Left renal pelvis (tissue), 4 donors: ENCODE measurements at places on chromosomes 16 and 17. TPM values are rescaled to one million over a fixed set of nuclear protein-coding genes. Genes with fewer than 3 reads are reported as not detected.
A peak's percentile ranks its signal among the peaks of the same experiment; 100 is the strongest.

- no peak for DNase-seq
Measured at GRCh38 chr17:76236603-76237002, 3.7 kb downstream of the RNF157 start.

SLC43A2 gene
- polyA plus RNA-seq = 28.4 TPM

TLCD1 gene
- 14.0 TPM for polyA plus RNA-seq

DNA sequence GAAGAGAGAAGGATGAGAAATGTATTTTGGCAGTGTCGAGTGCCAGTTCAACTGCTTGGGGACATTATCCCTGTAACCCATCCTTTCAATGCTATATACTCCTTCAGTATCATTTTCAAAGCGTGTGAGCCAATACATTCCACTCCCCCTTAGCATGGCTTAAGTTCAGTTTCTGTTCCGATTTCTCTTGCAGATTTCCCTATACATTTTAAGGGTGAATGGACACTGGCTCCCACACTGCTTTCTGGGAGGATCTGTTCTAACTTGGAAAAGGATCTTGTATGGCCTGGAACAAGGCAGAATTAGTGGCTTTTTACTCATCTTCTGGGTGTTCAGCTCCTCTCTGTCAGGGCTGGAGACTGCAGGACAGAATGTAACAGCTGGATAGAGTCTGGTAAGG lies 333.8 kb downstream of the HAPSTR1 start:
- DNase-seq = no peak

PGP gene
- 19.3 TPM for polyA plus RNA-seq

- no peak for DNase-seq
Measured at GRCh38 chr16:58670177-58670576, 14.4 kb downstream of the SLC38A7 start.

DNA sequence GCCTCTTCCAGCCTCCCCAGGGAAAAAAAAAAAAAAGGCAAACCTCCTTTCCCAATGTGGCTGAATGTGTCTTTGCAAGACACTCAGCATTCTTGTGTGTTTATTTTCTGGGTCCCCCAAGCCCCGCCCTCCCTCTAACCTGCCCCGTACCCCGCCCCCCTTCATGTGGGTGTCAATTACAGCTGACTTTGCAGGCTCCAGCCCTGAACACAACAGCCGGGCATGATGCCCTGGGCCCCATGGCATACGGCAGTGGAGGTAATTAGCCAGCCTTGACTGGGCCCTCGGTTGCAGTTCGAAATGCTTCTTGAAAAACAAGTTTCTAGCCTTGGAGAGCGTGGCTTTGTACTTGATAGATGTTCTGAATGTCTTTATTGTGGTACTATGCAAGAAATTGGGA lies 354.7 kb upstream of the RBFOX1 start:
- no peak for DNase-seq

NPIPB4 gene
- polyA plus RNA-seq = 43.4 TPM

- DNase-seq = no peak
Measured at GRCh38 chr16:5393070-5393469, 295.5 kb upstream of the EEF2KMT start.

- no peak for DNase-seq
Measured at GRCh38 chr17:78023042-78023441, 64.5 kb downstream of the TNRC6C start.

GRCh38 chr16:10078541-10078949 lies 103.7 kb downstream of the GRIN2A start:
- no peak for DNase-seq

- no peak for DNase-seq
Measured at GRCh38 chr17:40112718-40113109, 9.1 kb upstream of the MSL1 start.

- no peak for DNase-seq
Measured at GRCh38 chr17:45060382-45060796, 728 bp upstream of the NMT1 start.

AOC3 gene
- 7.3 TPM for polyA plus RNA-seq

- no peak for DNase-seq
Measured at GRCh38 chr16:48622456-48623303, 12.7 kb upstream of the N4BP1 start.

- no peak for DNase-seq
Measured at GRCh38 chr17:66753126-66753920, 81.6 kb upstream of the CACNG5 start.

GRCh38 chr17:13462146-13462545 lies 139.6 kb downstream of the HS3ST3A1 start:
- DNase-seq = no peak

ADCY9 gene
- 8.0 TPM for polyA plus RNA-seq

DNA sequence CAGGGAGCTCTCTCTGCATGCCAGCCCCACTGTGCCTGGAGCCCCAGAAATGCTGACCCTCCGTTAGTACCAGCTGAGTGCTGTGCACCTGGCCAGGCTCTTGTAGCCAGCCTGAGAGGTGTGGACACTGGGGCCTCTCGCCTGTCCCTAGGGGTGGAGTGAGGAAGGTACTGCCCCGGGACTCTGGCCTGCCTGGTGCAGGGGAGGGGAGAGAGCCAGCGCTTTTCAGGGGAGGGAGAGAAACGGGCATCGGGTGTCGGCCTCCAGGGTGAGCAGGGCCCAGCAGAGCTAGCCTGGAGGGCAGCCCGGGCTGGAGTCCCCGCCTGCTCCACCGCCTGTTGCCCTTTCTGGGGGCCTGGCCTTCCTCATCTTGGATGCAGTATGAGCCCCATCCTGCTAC lies 13.1 kb downstream of the MAP2K3 start:
- DNase-seq = no peak

SOX15 gene
- polyA plus RNA-seq = 2.5 TPM

RRAD gene
- polyA plus RNA-seq = 1.2 TPM

GRCh38 chr17:18208092-18208491 lies 17.3 kb upstream of the LLGL1 start:
- DNase-seq = no peak

CRHR1 gene
- polyA plus RNA-seq = 0.17 TPM

DNA sequence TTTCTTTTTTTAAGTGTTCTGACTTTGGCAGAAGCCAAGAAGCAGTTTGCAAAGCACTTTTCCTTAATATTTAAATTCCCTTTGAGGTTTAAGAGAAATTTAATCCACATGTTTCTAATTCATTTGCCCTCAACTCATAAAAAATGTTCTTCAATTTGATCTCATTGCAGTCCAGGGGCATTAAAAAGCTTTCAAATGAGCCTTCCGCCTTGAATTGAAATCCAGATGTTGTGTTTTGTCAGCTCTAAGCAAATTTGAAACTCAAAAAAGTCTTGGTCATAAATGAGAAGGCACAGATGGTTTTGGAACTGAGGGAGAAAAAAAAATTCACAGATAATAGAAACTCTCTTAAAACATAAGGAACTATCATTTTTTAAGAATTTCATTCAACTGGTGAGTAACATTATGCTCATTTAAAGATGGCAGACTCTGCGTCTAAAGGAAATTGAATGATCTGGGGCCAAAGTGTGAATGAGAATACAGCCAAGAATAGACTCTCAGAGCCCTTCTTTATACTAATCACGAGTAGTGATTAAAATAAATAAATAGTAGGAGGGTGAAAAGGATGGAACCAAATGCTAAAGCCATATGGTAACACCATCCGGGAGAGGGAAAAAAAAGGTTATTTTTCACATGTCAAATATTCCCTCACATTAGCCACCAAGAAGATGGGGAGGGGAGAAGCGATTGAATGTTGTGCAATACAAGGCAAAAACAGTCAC lies 1304.7 kb downstream of the CDH8 start:
- DNase-seq = no peak

DNA sequence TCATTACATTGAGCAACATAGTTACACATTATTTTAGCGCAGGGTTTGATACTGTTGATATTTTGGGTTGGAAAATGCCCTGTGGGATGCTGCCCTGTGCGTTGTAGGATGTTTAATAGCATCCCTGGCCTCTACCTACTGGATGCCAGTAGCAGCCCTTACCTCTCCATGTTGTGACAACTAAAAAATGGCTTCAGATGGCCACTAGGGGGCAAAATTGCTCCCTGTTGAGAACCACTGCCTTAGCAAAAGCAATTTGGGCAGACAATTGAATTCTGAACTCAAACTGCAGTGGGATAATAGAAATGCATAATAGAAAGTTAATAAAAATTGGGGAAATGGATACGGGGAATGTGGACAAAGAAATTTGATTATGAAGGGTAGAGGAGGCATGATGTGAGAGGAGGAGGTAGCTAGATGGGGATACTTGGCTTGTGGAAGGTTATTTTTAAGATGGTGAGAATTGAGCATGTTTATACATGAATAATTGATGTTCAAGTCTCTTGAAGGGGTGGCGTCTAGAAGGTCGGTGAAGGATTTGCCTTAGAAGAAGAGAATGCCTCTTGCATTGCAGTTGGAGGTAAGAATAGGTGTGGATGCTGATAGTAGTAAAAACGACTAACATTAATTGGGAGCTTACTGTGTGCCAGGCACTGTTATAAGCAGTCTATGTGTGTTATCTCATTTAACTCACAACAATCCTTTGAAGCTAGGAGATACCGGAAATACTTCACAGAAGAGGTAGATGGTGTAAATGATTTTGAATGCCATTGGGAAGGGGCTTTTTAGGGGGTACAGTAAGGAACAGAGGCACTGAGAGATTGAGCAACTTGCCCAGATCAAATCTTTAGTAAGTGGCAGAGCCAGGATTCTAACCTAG lies 19.0 kb downstream of the HEATR9 start:
- DNase-seq = peak; percentile 21

DNA sequence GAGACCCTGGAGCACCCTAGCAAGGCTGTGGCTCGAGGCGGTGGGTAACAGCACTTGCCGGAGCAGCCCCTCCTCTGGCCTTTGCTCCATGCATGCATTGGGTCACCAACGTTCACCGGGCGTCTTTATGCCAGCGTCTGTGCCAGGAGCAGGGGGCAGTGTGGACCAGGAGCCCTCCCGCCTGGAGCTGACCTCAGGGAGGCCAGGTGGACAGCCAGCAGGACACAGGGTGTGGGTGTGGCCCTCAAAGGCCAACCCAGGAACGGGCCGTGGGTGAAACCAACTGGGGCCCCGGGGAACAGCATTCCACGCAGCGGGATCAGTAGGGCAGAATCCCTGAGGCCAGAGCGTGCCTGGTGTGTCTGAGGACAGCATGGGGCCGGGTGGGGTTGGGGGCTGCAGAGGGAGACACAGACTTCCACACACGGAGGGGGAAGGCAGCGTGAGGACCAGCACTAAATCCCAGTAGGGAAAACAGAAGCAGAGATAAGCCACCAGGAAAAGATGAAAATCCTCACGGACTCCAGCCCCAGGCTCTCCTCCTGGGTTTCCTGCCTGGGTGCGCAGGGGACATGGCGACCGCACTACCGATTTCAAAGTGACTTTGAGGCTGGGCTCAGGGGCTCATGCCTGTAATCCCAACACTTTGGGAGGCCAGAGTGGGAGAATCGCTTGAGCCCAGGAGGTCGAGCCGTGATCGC lies 2.9 kb upstream of the CD7 start:
- DNase-seq = no peak

DNA sequence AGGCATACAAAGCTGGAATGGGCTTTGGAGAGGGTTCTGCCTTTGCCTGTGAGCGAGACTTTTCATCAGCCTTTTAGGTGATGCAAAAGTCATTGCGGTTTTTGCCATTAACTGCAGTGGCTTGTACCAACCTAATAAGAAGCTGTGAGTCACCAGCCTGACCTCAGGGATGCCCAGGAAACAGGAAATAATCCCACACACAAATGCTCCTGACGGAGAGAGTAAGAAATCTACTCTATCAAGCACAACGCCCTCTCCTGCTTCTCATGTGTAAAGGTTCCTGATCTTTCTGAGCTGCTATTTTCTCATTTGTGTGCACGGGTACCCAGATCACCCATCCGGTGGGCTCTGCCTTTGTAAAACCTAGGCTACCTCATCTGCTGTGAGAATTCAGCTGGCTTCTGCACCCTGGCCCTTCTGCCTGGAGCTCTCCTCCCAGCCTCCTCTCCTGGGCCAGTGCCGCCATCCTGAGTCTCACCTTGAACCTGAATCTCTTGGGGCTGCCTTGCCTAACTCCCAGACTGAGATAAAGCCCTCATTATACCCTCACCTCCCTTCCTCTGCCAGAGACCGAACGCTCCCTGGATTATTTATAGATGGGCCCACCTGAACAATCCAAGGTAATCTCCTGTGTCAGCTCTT lies 299.7 kb downstream of the C16orf95 start:
- DNase-seq = no peak

DNA sequence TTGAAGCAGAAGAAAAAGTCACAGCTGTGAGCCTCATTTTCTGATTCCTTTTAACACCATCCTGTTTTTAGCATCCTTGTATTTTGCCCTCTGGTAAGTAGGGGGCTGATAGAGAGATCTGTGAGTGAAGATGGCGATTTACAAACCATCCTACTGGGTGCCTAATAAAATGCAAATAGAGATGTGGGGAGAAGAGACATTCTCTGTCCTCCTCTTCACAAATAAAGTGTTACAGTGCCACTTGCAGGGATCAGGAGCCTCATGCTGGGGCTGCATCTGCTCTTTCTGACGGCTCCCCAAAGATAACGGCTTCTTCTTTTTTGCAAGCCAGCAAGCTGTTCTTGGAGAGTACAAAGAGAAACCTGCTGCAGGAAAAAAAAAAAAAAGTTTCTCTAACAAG lies 418.6 kb downstream of the TOX3 start:
- DNase-seq = no peak

- no peak for DNase-seq
Measured at GRCh38 chr17:31688701-31689100, 170.3 kb downstream of the COPRS start.

- DNase-seq = no peak
Measured at GRCh38 chr17:75486151-75486550, 29.2 kb downstream of the CASKIN2 start.
